Activated CD4-positive, alpha-beta T cell treated with anti-CD3 and anti-CD28 coated beads, Interleukin-2, amount 10 ng/mL, durations not matched to agents 24 days and 14 days (primary cell): ENCODE measurements at places on chromosomes 4 and X. TPM values are rescaled to one million over a fixed set of nuclear protein-coding genes. Genes with fewer than 3 reads are reported as not detected.

DNA sequence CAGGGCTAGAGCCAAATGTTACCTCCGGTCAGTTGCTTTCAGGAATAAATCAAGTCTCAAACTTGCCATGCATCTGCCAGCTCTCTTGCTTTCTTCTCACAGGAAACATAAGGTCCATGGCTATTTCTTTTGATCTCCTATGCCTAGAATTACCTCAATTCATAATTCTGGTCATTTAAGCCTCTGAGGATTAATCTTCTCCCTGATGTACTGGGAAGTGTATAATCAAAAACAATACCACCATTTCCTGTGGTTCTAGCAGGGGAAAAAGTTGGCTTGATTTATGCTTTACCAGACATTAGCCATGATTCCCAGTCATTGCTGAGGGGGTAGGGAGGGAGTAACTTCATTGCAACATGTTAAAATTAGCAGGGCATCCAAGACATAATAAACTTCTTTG, 268.7 kb upstream of the EMCN start:
- DNase-seq, result no peak

DNA sequence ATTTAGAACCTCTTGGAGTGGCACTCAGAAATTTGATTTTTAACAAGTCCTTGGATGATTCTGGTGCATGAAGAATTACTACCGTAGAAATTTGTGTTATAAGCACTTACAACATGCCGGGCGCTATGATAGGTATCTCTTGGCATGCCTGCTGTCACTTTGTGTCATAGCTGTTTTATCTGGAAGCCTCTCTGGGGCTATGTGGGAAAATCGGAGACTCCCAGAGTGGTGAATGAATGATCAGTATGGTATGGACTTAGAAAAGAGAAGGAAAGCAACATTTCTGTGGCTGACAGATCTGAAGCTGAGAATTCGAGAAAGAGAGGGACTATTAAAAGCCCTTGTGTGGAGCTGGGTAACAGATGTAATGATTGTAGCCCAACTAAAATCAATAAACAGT, 177.4 kb upstream of the MAMLD1 start:
- peak; percentile 8 for DNase-seq

DNA sequence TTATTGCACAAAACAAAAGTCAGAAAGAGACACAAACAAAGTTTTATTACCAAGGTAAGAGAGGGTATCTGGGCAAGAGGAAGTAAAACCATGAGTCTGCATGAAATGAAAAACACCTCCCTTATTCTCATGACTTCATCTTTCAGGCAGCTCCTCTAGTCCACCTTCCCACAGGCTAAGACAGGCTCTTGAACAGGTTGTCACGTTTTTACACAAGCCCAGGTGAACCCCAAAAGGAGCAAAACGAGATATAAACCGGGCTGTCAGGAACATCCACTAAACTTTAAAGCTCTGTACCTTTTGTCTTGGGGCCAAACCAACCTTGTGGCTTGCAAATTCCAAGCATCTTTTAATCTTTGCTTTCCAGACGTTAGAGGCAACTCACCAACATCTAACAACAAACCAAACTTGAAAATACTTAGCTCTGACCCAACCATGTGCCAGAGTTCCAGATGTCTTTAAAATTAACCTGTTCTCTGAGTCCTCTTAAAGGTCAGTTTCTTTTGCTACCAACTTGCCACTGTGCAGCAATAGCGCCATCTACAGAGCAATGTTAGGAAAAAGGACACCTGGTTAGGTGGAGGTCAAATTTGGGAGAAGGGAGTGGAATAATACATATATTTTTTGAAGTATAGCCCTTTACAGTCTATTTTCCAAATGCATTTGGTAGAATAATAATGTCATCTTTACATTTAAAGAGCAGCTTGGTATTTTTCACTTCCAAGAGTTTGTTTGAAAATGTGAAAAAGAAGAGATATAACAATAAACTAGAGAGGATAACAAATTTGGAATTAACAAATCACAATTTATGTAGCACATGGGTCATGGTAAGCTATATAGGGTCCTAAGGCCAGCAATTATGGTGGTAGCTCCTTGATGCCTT, 73.1 kb downstream of the QRFPR start:
- peak; percentile 84 for DNase-seq

OCRL gene
- total RNA-seq, result 3.8 and 4.2 TPM in 2 replicates

GRCh38 chrX:153831429-153832150, 1.2 kb upstream of the PDZD4 start:
- DNase-seq, result no peak

OTUD6A gene
- not detected in 2 replicates for total RNA-seq
